ENCODE measurements at places on chromosomes 2 and 18. TPM values are rescaled to one million over a fixed set of nuclear protein-coding genes. Genes with fewer than 3 reads are reported as not detected.

RESP18 gene
- total RNA-seq: not detected

OTOS gene
- total RNA-seq: not detected

DNA sequence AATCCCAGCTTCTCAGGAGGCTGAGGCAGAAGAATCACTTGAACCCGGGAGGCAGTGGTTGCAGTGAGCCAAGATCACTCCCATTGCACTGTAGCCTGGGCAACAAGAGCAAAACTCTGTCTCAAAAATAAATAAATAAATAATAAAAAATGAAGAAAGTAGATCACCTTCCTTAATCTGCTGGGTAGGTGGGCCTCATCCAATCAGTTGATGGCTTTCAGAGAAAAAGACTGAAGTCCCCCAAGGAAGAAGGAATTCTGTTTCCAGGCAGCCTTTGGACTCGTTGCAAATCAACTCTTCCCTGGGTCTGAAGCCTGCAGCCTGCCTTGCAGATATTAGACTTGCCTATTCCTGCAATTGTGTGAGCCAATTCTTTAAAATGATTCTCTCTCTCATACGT lies 136.5 kb downstream of the TFCP2L1 start:
- DNase-seq: no peak

- no peak for DNase-seq
Measured at GRCh38 chr2:240915526-240916341, 9.6 kb downstream of the CROCC2 start.

GRCh38 chr2:184577743-184578142 lies 20.6 kb upstream of the ZNF804A start:
- DNase-seq: no peak

- DNase-seq: no peak
Measured at GRCh38 chr2:239814116-239814860, 210.9 kb downstream of the NDUFA10 start.
